ENCODE measurements at places on chromosomes 6 and 20. TPM values are rescaled to one million over a fixed set of nuclear protein-coding genes. Genes with fewer than 3 reads are reported as not detected.

NRSN1 gene
- total RNA-seq, result 0.15 TPM

DHX16 gene
- 40.2 TPM for total RNA-seq

OR2H1 gene
- total RNA-seq, result not detected

COL21A1 gene
- total RNA-seq, result not detected

CCDC28A gene
- 20.0 TPM for total RNA-seq

DNA sequence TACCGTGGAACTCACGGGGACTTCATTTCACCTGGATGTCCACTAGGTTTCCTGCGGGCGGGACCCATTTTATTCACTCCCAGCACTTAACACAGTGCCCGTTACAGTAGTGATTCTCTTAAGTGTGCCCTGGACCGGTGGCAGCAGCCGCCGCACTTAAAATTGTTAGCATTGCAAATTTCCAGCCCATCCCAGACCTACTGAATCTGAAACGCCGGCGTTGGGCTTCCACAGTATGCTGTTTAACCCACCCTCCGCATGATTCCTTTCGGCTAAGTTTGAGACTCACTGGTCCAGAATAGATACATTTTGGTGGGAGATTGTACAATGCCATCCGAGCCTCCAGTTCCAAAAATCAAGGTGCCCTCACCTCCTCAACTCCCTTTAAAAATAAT, 967 bp downstream of the SMPDL3A start:
- DNase-seq, result no peak

DNA sequence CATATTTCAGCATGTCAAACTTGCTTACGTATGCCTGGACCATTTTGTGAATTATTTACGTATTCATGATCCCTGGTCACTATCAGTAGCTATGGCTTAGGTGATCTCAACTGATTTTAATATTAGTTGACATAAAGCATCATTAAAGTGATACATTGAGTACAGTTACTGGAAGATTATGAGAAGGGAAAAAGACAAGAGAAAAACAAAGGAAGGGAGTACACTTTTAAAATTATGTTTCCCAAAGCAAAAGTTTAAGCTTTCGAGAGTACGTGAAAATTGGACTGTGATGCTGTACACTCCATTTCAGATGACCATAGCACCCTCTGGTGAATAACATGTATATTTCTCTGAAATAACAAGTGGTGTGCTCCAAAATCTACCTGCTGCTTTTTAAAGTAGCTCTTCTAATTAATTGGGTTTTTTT, 215.0 kb upstream of the HSF2 start:
- DNase-seq, result peak; percentile 14

DNA sequence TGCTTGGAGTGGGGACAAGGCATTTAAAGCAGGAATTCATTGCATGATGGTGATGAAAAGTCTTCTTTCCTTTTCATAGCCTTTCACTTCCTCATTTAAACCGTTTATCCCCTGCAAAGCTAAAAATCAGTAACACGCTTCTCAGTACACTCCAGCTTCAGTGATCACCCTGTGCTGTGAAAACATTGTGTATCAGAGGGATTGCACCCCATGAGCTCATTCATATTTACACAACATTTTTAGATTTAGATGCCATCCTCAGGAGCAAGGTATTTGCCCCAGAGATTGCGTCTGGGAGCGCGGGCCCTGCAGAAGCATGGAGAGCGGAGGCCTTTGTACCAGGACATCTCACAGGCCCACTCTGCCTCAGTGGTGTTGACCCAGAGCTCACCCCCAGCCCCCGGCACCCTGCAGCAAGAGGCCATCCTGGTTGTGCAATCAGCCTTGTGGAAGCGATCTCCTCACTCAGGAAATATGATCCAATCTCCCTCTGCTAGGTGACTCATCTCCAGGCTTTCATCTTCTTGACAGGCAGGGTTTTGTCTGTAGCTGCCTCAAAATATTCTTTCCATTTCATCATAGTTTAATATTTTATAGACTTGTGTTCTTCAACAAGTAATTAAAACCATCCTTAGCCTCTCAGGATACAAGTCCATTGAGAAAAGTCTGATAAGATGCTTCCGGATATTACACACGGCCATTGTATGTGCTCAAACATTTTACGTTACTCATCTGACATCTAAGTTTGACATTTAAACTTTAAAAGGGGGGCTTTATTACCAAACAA, 38.9 kb upstream of the THBS2 start:
- DNase-seq, result peak; percentile 94

- DNase-seq, result no peak
Observed at GRCh38 chr20:58973179-58973578, 7.9 kb upstream of the NELFCD start.

- no peak for DNase-seq
Observed at GRCh38 chr6:170085475-170086401, 205.1 kb downstream of the DLL1 start.

GRCh38 chr6:72856801-72857200, 234.9 kb downstream of the KCNQ5 start:
- no peak for DNase-seq

GRCh38 chr20:3876000-3876399, 13.2 kb upstream of the PANK2 start:
- no peak for DNase-seq

DNA sequence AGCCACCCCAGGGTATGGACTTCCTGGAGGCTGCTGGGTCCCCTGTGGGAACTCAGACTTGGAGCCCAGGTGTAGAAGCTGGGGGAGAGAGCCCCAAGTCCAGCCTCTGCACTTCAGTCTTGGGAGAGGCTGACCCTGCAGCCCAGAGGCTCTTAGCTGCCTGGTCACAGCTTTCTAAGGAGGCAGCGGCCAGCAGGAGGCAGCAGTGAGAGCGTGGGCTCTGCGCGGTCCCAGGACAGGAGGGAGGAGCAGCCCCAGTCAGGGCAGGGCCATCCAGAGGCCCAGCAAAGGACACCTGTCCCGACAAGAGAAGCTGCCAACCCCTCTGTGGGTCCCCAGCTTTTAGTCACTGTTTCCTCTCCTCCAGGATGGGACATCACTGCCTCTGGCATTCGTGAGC, 9.4 kb downstream of the TREML2 start:
- no peak for DNase-seq

DNA sequence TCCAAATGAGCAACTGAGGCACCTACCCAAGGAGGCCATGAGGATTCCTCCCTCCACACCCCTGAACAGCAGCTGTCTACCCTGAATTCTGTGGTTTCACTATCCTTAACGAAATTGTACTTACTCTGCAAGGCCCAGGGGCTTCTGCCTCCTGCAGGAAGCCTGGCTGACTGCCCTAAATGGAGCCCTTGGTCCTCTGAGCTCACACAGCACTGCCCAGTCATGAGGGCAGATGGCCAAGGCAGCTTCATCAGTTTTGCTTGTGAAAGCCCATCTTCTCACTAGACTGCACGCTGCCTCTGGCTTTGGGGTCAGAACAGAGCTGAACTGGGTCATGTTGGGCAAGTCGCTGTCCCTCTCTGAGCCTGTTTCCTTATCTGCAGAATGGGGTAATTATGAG, 26.4 kb upstream of the SIRPA start:
- peak; percentile 40 for DNase-seq

Data from renal cortical epithelial cell (primary cell).